ENCODE measurements at places on chromosomes 4 and X. TPM values are rescaled to one million over a fixed set of nuclear protein-coding genes. Genes with fewer than 3 reads are reported as not detected.

The HCCS gene
- total RNA-seq: 32.5 TPM

The OFD1 gene
- 12.7 TPM for total RNA-seq

The SLC16A2 gene
- 0.53 TPM for total RNA-seq

The XPNPEP2 gene
- total RNA-seq: not detected

- DNase-seq: no peak
Measured at GRCh38 chrX:14496674-14497073, 32.7 kb upstream of the GLRA2 start.
